NCI-H526 treated with DMSO at 0.1 percent for 48 hours (cell line): ENCODE measurements at places on chromosomes 13 and 19.

DNA sequence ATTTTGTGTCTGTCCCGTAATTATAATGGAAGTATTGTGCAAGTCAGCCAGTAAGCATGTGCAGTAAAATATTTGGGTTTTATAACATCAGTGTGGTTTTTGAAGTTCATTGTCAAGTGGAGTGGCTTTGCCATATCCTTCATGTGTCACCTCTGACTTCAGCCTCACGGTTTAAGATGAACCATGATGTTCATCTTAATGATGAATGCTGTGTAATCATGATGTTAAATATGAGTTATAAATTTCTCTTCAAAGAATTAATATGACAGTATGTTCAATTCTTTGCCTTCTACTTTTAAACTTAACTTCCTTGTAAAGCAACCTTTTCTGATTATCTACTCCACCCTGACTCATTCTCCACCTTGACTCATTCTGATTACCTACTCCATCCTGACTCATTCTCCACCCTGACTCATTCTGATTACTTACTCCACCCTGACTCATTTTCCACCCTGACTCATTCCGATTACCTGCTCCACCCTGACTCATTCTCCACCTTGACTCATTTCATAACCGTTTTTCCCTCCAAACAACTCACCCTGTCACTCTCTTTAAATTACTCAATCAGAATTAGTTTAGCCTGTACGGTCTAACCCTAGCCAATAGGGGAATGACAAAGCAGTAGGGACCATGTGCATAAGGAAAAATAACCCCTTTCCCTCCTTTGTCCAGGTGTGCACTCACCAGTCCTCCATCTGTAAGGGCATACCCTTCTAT lies 50.3 kb upstream of the ANKRD10 start:
- no peak for DNase-seq

DNA sequence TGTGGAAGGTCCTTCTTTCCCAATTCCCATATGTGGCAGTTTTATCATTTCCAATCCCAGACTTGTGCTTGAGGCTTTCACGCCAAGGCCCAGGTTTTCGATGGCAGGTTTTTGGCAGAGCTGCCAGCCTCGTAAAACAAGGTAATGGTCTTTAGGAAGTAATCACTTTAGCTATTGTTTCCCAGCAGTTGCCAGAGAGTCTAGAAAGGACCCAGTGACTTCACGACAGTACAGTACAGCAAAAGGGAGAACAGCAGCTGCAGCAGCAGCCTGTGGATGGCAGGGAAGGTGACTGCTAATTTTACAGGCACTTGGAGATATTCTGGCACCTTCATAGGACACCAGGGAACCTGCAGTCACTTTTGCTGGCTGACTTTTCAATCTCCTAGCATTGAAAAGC lies 291.6 kb upstream of the MAB21L1 start:
- no peak for DNase-seq

- DNase-seq, result no peak
These were observed 2.1 kb upstream of the NLRP7 start for GRCh38 chr19:54949412-54949811.

- DNase-seq, result no peak
These were observed 4.8 kb downstream of the SHC2 start for GRCh38 chr19:455851-456546.

GRCh38 chr13:28991764-28992163 lies 171.6 kb downstream of the MTUS2 start:
- DNase-seq, result no peak

GRCh38 chr13:29681864-29682263 lies 86.4 kb upstream of the SLC7A1 start:
- no peak for DNase-seq

DNA sequence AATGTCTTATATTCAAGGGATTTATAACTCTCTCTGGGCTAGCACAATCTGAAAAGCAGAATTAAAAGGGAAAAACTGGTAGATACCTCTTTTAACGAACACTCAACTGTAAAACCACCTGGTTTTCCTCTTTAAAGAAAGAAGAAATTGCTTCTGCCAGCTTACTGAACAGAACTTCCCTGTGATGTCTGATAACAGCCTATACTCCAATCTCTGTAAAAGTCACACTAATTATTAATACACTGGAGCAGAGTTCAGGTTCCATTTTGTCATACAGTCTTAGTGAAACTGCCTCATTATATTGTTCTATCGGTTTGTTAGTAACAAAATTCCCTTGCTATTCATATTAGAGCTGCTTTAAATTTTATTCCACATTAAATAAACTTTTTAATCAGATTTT lies 251.0 kb upstream of the STARD13 start:
- DNase-seq, result no peak

GRCh38 chr19:1079566-1080111 lies 12.7 kb downstream of the ARHGAP45 start:
- no peak for DNase-seq

DNA sequence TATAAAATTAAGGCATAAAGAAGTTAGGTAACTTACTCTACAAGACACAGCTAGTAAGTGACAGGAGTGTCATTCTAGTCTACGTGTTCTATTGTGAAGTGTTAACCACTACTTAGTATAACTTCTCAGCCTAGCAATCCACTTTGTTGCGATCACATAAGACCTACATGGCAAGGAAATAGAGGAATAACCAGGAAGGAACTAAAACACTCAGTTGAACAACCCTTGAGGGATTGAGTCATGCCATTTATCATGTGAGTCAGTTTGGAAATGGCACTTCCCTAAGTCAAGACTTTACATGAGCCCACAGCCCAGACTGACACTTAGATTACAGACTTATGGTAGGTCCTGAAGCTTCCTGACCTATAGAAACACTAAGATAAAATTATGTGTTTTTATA lies 279.5 kb upstream of the PCDH20 start:
- no peak for DNase-seq

- DNase-seq, result no peak
These were observed 42.1 kb downstream of the ZNRF4 start for GRCh38 chr19:5497297-5497696.

GRCh38 chr13:75258159-75258782 lies 223.7 kb downstream of the TBC1D4 start:
- DNase-seq, result peak; percentile 67

DNA sequence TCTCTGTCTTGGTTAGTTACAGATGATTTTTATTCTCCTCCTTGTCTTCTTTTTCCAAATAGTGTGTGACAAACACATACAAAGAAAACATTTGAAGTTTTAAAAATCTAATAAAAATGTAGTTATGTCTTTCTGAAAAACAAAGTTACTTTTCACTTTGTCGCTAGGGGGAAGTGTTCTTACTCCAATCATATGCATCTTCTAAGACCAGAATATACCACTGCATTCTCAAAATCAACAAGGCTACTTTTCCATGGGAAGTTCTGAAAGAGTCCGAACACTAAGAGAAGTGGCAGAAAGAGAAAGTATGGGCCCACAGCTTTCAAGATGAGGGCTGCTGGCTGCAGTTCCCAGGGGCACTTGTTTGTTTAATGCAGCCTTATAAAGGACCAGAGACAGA lies 208.9 kb downstream of the DCT start:
- no peak for DNase-seq

GRCh38 chr19:44741258-44741731 lies 7.2 kb upstream of the BCL3 start:
- no peak for DNase-seq

DNA sequence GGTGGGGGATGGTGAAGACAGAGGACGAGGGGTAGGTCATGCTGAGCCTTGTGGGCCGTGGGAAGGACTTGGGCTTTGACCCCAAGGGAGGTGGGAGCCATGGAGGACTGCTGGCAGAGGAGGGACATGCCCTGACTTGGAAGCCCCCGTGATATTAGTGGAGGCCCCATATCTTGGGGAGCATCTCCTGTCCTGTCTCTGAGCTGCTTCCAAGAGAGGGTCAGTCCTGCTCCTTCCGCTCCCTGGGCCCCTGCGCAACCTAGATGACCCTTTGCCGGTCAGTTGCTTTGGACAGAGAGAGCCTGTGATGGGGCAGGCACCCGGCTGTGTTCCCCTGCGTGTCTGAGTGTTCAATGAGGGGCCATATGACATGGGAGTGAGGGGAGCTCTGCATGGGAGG lies 5.2 kb downstream of the TLE6 start:
- no peak for DNase-seq

DNA sequence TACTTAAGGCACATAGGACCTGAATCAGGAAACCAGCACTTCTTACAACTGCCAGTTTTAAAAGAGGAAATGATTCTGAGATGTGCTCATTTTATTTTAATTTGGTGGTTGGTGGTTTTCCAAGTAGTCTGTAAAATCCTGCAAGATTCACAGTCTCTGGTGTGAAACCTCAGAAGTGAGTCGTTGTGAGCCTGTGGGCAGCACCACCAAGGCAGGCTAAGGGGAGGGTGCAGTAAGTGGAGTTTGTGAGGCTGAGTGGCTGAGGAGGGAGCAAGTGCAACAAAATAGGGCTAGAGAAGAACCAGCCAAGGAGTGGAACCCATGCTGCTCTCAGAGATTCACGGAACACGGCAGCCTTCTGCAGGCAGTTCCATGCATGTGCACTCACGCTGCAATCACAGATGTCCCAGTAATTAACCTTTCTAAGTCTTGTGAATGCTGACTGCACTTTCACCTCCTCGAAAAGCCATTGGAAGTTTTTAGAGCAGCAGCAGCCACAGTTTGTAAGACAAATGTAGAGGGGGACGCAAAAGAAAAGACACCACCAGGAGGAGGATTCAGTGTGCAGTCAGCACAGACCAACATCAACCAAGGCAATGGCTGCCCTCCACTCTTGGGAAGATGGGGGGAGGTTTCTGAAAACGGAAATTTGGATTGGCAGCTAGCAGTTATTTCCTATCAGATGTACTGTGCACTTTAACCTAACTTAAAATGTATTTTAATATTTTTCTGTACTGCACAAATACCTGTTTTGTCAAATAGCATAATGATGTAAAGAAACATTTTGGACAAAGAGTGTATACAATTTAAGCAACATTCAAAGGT lies 44.9 kb downstream of the ESD start:
- DNase-seq, result no peak

DNA sequence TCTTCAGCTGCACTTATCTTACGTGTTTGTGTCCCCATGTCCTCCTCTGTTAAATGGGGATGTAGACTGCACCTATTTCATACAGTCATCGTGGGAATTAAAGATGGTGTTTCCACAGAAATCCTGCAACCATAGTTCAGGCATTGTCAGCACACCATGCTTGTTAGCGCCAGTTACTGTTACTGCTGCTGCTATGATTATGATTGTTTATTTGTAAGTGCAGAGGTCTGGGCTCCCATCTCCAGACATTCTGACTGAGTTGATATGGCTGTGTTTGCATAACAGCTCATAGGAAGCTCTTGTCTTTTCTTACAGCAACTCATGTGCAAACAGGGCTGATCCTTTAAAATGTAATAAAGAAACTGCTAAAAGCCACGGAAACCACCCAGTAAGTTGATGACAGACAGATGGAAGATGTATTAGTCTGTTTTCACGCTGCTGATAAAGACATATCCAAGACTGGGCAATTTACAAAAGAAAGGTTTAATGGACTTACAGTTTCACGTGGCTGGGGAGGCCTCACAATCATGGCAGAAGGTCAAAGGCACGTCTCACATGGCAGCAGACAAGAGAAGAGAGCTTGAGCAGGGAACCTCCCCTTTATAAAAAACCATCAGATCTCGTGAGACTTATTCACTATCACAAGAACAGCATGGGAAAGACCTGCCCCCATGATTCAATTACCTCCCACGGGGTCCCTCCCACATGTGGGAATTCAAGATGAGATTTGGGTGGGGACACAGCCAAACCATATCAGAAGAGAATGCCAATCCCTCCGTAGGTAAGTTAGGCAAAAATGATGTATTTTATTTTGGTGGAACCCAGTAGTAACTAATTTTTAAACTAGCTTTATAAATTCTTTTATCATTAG lies 1.6 kb downstream of the ZSCAN5A start:
- DNase-seq, result no peak

- no peak for DNase-seq
These were observed 33.0 kb upstream of the VSTM2B start for GRCh38 chr19:29492769-29493168.

DNA sequence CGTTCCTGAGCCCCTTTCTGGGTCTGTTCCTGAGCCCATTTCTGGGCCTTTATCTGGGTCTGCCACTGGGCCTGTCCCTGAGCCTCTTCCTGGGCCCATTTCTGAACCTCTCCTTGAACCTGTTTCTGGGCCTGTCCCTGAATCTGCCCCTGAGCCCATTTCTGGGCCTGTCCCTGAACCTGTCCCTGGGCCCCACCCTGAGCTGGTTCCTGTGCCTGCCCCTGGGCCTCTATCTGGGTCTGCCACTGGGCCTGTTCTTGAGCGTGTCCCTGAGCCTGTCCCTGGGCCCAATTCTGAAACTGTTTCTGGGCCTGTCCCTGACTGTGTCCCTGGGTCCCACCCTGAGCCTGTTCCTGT lies 40.4 kb upstream of the GRTP1 start:
- no peak for DNase-seq

- no peak for DNase-seq
These were observed 540.4 kb upstream of the NBEA start for GRCh38 chr13:34401696-34402095.

DNA sequence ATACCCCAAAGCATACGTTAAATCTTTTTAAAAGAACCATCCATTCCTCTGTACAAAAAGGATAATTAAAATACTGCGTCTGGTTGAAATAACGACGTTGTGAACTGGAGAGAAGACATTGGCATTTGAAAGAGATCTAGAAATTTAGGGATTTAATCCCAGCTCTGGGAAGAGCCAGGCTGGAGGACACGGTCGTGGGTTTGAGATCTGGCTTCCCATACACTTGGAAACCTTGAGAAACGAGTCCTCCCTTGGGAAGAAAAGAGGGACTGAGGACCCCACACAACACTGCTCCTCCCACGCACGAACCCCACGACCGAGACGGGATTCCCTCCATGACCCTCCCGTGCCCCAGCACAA lies 625 bp downstream of the ZNF709 start:
- DNase-seq, result no peak

DNA sequence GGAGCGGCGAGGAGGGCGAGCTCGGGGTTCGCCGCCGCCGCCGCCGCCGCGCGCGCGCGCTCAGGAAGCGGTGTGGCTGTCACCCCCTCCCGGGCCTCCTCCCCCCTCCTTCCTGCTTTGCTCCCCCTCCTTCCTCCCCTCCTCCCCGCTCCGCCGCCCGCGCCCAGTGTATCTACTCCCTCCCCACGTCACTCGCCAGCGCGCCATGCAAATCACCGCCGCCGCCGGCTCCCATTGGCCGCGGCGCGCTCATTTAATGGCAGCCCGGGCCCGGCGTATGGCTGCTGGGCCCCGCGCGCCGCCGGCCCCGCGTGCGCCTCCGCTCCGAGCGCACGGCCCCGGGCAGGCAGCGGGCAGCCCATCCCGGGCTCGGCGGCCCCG lies 335 bp upstream of the SOX1 start:
- DNase-seq, result no peak

- DNase-seq, result peak; percentile 90
These were observed 736 bp downstream of the SMAD9 start for GRCh38 chr13:36919171-36919832.
